ENCODE measurements at places on chromosomes 3 and 15. TPM values are rescaled to one million over a fixed set of nuclear protein-coding genes. Genes with fewer than 3 reads are reported as not detected.

The USP3 gene
- 83.1 TPM for total RNA-seq

The TEX55 gene
- total RNA-seq = not detected

The ZDHHC19 gene
- 1.1 TPM for total RNA-seq

The TMEM39A gene
- total RNA-seq = 53.2 TPM

The ST8SIA2 gene
- total RNA-seq = 4.4 TPM
